Pulmonary artery endothelial cell (primary cell): ENCODE measurements at places on chromosomes 7 and 10. TPM values are rescaled to one million over a fixed set of nuclear protein-coding genes. Genes with fewer than 3 reads are reported as not detected.

GRCh38 chr7:108717781-108718180 is 148.1 kb downstream of the DNAJB9 start:
- DNase-seq, result no peak

DNA sequence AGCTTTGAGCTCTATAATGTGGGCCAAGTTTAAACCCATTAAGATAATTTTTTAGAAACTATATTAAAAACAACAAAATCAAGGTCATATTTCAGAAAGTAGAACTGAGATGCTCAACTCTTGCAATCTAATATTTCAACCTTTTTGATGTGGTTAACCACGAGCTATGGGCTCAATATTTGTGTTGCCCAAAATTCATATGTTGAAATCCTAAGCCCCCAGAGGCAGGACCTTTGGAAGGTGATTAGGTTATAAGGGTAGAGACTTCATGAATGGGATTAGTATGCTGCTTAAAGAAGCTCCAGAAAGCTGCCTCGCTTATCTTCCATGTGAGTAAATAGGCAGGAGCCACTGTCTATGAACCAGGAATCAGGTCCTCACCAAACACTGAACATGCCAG is 284.4 kb downstream of the CRPPA start:
- no peak for DNase-seq

GRCh38 chr7:44980393-44981034 is 1.7 kb upstream of the MYO1G start:
- DNase-seq, result no peak

Gene YAE1
- total RNA-seq, result 25.6 and 28.4 TPM in 2 replicates

DNA sequence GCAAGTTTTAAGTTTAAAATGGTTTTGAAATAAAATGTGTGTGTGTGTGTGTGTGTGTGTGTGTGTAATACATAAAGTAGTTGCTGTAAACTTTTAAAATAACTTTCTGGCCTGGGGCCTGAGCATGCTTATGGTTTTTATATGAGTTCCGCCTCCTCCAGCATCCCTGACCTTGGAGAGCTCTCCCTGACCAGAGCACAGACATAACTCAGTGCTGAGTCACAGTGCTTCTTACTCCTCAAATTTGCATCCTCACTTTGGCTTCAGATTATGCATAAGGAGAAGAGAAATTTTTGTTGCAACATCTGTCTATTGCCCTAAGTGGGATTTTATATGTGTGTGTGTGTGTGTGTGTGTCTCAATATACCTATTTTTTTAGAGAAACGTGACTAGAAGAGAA is 200.8 kb downstream of the ELMO1 start:
- no peak for DNase-seq

Gene SKIDA1
- total RNA-seq, result 0.33 and 0.46 TPM in 2 replicates

DNA sequence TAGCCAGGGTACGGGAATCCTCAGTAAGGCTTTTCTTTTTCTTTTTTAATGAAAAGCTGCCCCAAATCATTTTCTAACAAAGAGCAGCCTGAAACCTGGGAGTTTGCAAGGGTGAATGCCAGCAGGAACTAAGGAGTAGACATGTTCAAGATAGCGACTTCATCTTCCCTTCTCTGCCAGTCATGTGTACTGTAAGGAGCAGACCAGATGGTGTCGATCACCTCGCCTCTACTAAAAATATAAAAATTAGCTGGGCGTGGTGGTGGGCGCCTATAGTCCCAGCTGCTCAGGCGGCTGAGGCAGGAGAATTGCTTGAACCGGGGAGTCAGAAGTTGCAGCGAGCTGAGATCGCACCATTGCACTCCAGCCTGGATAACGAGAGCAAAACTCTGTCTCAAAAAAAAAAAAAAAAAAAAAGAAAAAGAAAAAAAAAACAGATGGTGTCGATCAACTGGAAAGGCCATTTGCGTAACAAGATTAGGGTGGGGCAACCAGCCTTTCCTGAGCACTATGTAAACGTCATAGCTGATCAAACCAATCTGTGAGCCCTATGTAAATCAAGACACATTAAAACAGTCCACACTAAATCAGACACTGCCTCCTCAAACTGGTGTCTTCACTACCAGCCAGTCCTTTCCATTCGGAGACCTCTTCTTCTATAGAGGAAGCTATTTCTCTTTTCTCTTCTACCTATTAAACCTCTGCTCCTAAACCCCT is 33.8 kb downstream of the NOLC1 start:
- DNase-seq, result no peak

DNA sequence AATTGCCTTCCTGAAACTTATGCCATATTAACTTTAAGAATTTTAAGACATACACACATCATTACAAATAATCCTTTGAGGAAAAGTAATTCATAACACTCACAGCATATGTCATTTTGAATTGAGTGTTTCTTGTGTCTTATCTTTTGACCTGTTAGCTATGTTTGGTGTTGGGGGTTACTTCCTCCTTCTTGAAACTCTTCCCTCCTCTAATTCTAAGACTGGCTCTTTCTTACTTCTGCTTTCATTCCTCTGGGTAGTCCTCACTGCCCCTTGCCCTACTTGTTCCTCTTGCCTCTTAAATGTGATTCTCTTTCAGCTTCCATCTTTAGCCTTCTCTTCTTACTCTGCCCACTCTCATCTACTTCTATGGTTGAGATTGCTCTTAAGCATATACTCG is 28.3 kb upstream of the PIP4K2A start:
- no peak for DNase-seq

- no peak for DNase-seq
These were observed 81.0 kb upstream of the CAV2 start for GRCh38 chr7:116418524-116418923.

Gene SLC29A3
- 0.95 and 1.3 TPM in 2 replicates for total RNA-seq

DNA sequence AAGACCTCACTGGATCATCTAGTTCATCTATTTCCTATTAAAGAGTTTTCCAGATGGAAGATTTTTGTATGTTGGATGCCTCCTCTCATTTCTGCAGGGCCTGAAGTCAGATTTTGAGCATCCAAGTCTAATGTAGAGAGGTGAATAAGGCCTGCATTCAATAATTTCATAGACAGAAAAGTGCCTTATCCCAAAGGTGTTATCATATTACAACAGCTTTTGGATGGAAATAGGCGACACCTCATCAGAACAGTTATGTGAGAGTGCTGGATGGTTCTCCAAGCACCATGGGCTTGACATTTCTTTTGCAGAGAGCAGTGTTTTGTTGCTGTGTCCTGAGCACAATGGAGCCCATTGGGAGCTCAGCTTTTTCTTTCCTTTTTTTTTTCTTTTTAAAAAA is 162.4 kb upstream of the MEOX2 start:
- DNase-seq, result no peak

- peak; percentile 19 for DNase-seq
These were observed at the start of gene CABCOCO1 for GRCh38 chr10:61662794-61663259. Gene CABCOCO1 (plus strand): TSS chr10:61662929. CDS start chr10:61662973, 44 bp downstream.

Gene IFIT2
- total RNA-seq, result 2.2 and 2.7 TPM in 2 replicates

DNA sequence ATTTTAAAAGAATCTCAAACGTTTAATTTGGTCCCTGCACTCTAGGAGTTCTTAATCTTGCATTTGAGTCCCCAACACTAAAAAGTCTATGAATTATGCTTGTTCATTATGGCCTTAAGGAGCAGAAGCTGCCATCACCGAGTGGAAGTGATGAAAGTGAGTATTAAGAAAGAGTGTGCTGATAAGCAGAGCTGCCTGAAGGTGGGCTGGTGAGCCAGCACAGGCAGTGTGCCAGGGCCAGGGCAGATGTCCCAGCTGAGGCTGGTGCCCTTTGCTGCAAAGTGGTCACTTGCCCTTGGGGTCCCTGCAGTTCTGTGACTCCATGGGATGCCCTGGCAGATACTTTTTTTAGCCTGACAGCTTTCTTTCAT is 72.9 kb upstream of the LOXL4 start:
- no peak for DNase-seq

Gene NRP1
- 249 and 316 TPM in 2 replicates for total RNA-seq

DNA sequence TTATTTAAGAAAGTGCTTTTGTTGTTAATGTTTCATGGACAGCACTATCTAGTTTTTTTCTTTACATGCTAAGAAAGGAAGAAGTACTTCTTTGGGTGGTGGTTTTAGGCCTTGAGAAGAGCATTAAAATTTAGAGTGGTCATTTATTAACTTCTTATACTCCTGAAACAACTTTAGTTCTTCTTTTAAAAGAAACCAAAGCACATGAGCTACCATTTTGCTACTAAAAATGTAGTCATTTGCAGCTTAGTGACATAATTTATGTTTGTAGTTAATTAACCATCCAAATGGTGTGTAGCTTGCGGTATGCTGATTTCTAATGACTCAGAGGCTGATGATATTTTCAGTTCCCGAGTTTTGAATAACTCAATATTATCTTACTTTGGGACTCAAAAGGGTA is 207.5 kb downstream of the BBS9 start:
- no peak for DNase-seq

- no peak for DNase-seq
These were observed 10.3 kb downstream of the PWWP2B start for GRCh38 chr10:132407243-132407746.

Gene UCN3
- not detected in 2 replicates for total RNA-seq

Gene COL17A1
- total RNA-seq, result 2.2 and 2.9 TPM in 2 replicates

GRCh38 chr10:128174581-128175559 is 48.6 kb upstream of the MKI67 start:
- DNase-seq, result no peak

DNA sequence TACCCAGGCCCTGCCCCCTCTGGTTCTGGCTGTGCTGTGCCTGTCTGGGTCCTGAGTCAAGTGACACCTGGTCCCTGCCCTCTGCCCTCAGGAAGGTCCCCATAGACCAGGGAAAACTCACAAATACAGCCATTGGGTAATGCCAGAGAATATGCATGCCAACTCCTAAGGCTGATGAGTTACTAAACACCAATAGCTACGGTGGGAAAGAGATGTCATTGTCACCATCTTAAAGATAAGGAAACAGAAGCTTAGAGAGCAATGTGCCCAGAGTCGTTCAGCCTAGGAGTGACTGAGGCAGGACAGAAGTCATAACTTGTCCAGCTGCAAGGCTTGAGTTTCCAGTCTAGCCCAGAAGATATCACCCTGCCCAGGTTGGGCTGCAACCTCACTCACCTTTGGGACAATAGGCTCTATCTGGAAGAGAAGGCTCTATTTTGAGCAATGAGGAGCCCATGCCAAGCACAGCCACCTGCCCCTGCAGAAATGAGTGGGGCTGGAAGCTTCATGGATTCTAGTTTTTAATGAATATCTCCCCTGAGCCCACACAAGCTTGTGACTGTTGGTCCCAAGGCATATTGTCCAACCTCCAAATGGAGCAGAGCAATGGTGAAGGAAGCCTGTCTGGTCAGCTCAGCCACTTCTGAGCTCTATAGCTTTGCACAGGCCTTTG is 42.6 kb downstream of the ZNF273 start:
- DNase-seq, result no peak

DNA sequence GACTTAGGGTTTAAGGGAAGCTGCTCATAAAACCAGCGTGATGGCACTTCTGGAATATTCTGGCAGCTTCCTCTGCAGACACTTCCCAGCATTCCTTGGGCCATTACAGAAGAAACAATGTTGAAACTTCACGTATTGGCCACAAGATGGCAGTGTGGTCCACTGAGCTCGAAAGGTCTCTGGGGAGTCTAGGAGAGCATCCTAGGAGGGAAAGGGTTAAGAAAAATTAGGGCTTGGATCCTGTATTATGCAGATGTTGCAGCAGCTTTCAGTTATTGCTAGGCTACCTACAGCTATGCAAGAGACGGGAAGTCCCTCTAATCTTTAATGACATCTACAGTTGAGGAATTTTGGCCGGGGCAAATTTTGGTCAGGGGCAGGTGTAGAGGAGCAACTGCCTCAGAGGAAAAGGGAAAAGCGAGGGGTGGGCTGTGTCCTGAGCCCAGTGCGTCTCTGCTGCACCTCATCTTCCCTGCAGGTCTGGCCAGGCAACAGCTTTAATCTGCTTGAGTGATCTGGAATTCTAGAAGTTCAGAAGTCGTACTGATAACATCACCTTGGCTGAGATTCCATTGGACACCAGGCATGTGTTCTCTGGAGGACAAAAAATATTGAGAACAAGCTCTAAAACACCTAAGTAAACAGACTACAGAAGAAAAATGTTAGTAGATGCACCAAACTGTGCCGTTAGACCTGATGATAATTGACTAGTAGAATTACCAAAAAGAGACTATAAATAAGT is 220.8 kb upstream of the PRSS58 start:
- peak; percentile 11 for DNase-seq

DNA sequence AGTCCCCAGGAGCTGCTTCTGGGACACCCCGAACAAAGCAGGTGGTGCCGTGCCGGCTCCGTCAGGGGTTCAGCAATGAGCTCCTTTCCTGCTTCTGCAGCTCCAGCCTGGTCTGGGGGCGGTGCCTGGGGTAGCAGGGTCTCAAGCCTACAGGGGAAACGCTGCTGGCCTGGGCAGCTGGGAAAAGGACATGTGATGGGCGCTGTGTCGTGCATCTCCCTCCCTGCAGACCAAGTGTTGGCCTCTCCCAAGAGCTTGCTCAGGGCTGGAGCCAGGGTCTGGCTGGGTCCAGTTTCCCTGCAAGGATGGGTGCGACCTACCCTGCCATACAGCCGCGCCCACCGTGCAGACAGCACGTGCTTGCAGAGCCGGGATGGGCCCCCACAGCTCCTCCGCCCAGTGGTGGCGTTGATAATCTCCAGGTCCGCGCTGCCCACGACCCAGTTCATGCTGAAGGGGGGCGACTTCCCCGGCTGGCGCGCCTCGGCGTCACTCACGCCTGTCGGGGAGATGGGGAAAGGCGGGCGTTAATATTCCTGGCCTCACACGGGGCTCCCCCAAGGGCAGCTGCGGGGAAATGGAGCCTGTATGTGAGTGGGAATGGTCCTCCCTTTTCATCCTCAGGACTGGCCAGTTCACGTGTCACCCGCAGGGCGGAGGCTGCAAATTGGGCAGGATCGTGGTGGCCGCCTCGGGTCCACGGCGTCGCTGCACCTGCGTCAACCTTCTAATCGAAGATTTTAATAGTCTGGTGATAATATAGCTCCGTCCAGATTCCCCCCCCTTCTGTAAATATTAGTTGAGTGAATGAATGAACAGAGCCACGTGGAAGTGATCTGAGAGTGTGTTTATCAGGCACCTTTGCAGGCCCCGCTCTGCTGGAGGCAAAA is 128.6 kb downstream of the WDR37 start:
- DNase-seq, result no peak

DNA sequence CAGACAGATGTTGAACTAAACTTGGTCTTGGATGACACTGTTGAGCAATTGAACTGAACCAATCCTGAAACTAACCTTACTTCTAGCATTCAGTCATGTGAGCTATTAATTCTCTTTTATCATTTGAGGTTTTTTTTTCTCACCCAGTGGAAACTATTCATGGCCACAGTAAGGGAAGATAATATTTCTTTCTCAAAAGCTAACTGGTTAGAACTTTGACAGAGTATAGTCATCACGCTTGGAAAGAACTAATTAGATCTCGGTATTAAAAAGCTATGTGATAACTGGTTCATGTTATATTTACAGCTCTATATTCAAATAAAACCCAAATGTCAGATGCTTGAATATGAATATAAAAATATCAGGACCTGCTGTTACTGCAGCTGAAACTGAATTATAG is 89.5 kb downstream of the OTUD1 start:
- DNase-seq, result no peak

- DNase-seq, result no peak
These were observed 760 bp upstream of the FOXK1 start for GRCh38 chr7:4681218-4681851.
